ENCODE measurements at places on chromosomes 16 and 17. TPM values are rescaled to one million over a fixed set of nuclear protein-coding genes. Genes with fewer than 3 reads are reported as not detected.

The WFDC1 gene
- total RNA-seq, result 8.2 TPM

The ATXN1L gene
- 15.1 TPM for total RNA-seq

The CCL17 gene
- total RNA-seq, result not detected

The CEP112 gene
- 10.8 TPM for total RNA-seq

The CREBBP gene
- 27.4 TPM for total RNA-seq

The RASD1 gene
- 0.64 TPM for total RNA-seq

The ABCA9 gene
- 2.3 TPM for total RNA-seq

The MT1F gene
- total RNA-seq, result not detected

The SLFN14 gene
- not detected for total RNA-seq

The ZNF205 gene
- total RNA-seq, result 14.2 TPM

All from fibroblast of villous mesenchyme (primary cell).